ENCODE measurements at places on chromosomes 1 and 21.

- no peak for DNase-seq
These were observed 92.1 kb upstream of the POU3F1 start for GRCh38 chr1:38138498-38139233.

DNA sequence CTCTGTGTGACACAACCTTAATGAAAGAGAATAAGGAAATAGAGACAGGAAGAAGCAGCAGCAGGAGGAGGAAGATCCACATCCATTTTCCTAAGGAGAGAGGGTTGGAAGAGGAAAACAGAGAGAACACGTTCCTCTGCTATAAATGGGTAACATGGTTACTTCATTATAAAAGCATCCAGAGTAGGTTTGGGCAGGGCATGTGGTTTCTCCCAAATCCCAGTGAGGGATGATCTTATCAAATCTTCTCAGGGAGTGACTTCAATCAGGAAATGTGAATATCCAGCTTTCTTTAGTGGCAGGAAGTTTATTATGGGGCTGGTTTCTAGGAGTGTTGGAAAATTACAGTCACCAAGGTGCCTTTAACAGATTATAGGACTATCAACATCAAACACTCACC, 11.1 kb downstream of the CYP2J2 start:
- no peak for DNase-seq

DNA sequence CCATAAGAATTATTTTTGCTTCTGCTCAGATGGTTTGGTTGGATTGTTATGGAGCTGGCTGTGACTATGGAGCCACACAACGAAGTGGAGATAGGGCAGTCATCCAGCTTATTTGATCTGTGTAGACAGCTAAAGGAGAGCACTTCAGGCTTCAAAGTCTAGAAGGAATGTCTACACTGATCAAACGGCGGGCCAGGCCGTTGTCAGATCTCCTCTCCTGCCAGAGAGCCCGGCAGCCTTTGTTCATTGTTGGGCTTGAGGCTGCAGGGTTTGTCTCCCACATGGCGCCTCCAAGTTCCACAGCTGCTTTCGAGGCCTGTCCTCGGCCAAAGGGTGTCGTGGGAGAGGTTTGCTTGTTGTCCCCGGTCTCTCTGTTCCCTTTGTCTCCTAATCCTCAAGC, 2.8 kb upstream of the STMN1 start:
- no peak for DNase-seq

GRCh38 chr1:224745924-224746323, 129.8 kb downstream of the CNIH3 start:
- DNase-seq = no peak

Data from activated CD4-positive, alpha-beta T cell treated with anti-CD3 and anti-CD28 coated beads, Interleukin-2, amount 50 U/mL, for 1 hour (primary cell).